Peyer's patch (tissue), 4 donors: ENCODE measurements at places on chromosomes 11 and 22. TPM values are rescaled to one million over a fixed set of nuclear protein-coding genes. Genes with fewer than 3 reads are reported as not detected.

The CARD10 gene
- 142 TPM for total RNA-seq

The MMP13 gene
- total RNA-seq: not detected

DNA sequence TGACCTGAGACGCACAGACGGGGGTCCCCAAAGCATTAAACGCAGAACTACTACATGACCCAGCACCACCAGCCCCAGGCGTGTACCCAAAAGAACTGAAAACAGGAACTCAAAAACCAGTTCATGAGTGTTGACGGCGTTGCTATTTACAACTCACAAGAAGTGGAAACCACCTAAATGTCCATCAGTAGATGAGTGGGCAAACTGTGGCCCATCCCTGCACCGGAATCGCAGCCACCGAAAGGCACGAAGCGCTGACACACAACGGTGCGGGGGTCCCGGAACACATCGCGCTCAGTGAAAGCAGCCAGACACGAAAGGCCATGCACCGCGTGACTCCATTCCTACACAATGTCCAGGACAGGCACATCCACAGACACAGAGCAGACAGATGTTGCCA, 79.2 kb downstream of the TRMU start:
- DNase-seq: no peak

DNA sequence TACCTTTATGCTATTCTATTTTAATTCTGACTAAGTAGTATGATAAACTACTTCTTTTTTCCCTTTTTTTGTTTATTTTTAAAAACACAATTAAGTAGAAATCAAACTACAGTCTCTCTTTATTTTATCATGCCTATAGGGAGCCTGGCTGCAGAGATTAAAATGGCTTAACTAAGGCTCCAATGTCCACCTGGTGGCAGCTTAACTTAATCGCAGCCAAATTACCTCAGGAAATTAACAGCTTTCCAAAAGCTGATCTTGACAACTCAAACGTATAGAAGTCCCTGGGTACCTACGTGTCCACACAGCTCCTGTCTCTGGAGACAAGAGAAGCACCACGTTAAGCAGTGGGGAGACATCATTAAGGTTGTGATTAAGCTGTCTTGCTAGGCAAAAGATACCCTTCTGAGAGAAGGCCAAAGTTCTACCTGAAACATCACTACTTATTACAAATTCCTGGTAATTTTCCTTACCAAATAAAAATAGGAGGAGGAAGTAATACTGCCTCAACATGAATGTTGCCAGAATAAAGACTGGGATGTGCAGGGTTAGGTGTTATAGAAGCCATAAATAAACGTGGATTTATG, 63.2 kb upstream of the SNX19 start:
- DNase-seq: no peak
